ENCODE measurements at places on chromosomes 16 and 17. TPM values are rescaled to one million over a fixed set of nuclear protein-coding genes. Genes with fewer than 3 reads are reported as not detected.

Gene KRTAP4-5
- not detected for total RNA-seq

Gene TMEM114
- not detected for total RNA-seq

Gene PTX4
- total RNA-seq, result 0.32 TPM

Gene WNT3
- total RNA-seq, result 0.97 TPM

Gene ZNF624
- total RNA-seq, result 5.5 TPM

Gene EVI2B
- total RNA-seq, result under 0.01 TPM

Gene TBC1D3H
- not detected for total RNA-seq

Gene FBXW10B
- total RNA-seq, result 0.43 TPM

Gene RAPGEFL1
- 2.6 TPM for total RNA-seq

Gene ARL17A
- 13.0 TPM for total RNA-seq

Gene CSH2
- total RNA-seq, result not detected

Gene TEKT5
- not detected for total RNA-seq

Measured in fibroblast of villous mesenchyme (primary cell).